ENCODE measurements at places on chromosomes 5 and 9. TPM values are rescaled to one million over a fixed set of nuclear protein-coding genes. Genes with fewer than 3 reads are reported as not detected.

- DNase-seq: no peak
Measured at GRCh38 chr9:8364026-8364752, 564.6 kb upstream of the DMAC1 start.

DNA sequence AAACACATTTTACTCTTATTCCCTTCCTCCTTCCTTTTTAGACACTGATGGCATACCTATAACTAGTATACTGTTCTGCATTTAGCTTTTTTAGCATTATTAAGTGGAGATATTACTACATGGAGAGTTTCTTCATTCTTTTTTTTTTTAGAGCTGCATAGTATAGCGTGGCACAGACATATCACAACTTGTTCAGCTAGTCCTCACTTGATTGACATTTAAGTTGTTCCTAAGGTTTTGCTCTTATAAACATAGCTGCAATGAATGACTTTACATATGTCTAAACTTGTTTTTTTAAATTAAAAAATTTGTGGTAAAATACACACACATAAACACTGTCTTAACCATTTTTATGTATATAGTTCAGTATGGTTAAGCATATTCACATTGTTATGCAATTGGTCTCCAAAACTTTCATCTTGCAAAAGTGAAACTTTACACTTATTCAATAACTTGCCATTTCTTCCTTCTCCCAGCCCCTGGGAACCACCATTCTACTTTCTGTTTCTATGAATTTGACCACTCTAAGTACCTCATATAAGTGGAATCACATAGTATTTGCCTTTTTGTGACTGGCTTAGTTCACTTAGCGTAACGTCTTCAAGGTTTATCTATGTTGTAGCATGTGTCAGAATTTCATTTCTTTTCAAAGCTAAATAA is 48.7 kb downstream of the ANKDD1B start:
- no peak for DNase-seq

- no peak for DNase-seq
Measured at GRCh38 chr5:72507907-72508238, 663 bp upstream of the ZNF366 start.

GRCh38 chr5:94028001-94028400 is 286.6 kb upstream of the POU5F2 start:
- DNase-seq: no peak

DNA sequence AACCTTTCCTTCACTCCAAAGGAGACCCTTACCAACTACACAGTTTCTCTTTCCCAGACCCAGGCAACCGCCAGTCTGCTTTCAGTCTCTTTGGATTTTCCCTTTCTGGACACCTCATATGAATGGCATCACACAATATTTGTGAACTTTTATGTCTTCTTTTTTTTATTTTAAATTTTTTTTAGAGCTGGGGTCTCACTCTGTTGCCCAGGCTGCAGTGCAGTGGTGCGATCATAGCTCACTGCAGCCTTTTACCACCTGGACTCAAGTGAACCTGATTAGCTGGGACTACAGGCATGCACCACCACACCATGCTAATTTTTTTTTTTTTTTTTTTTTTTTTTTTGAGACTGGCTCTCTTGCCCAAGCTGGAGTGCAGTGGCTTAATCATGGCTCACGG is 37.5 kb downstream of the UBAP1 start:
- no peak for DNase-seq

DNA sequence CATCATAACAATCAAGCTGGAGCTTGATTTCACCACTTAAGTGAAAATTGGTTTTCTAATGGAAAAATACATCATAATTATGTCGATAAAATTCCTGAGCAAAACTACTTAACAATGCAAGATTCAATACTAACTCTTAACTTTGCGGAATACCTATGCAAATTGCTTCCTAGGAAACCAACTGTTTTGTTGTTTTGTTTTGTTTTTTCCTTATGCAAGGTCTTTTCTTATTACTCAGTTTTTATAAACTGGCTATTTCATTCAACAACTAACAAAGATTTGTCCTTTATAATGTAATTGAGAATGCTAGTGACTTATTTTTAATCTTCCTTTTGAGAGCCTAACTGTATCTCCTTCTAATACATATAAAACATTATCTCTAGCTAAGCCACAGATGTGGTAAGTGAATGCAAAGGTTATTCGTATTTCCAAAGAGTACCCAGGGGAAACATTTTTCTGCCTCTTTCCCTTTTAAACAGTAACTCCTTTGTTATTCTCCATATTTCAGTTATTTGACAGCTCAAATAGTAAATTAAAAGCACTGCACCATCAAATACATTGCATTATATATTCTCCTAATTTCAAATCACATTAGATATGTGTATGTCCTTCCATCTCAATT is 609.4 kb downstream of the SLCO4C1 start:
- DNase-seq: no peak

GRCh38 chr9:124635285-124635684 is 128.1 kb upstream of the NR5A1 start:
- DNase-seq: no peak

- no peak for DNase-seq
Measured at GRCh38 chr5:100446879-100447430, 88.2 kb upstream of the FAM174A start.

DNA sequence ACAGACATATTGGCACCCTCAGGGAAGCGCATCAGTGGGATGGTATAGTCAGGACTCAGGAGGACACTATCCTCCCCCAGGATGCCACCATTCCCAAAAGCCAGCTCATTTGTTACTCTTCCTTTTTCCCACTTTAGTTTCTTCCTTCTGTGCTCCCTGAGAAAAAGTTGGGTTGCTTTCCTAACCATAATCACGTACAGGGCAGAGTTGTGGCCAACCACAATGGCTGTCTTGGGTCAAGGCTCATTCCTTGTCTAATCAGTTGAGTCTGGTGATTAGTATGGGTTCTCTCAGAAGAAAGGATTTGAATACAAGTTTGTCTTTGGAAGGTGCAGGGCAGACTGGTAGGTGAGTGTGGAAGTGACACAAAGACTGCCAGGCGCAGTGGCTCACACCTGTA is 26.6 kb upstream of the ATP6V1G1 start:
- no peak for DNase-seq

GRCh38 chr9:127393645-127394044 is 3.3 kb upstream of the SLC2A8 start:
- no peak for DNase-seq

Gene PCDHGB4
- 14.5 TPM for total RNA-seq

Gene ANKRD18A
- under 0.01 TPM for total RNA-seq

Gene DOCK8
- 6.8 TPM for total RNA-seq

Gene ELAVL2
- total RNA-seq: 0.47 TPM

Gene ROR2
- not detected for total RNA-seq

Gene TMC1
- total RNA-seq: 0.74 TPM

Gene ST6GALNAC4
- total RNA-seq: 98.0 TPM

Measured in dermis blood vessel endothelial cell (primary cell).